ENCODE measurements at places on chromosomes 12 and 14.

- DNase-seq: no peak
Observed at GRCh38 chr12:1808798-1809480, 11.4 kb upstream of the LRTM2 start.

DNA sequence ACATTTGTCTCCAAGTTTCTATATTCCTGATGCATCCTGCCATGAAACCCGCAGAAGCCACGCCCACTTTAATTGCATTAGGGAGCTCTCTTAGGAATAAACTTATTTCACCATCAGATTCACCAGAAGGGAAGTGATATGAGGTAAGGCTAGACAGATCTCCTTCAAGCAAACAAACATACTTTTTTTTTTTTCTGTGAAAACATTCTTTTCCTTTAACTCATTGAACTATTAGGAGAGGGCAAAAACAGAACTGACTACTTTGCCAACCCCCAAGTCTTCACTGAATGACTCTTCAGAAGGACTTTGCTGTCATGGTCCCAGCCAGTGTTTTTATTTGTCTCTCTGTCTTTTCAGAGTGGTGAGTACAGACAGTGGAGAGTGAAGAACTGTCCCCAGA is 48.4 kb downstream of the GTF2A1 start:
- DNase-seq: no peak

DNA sequence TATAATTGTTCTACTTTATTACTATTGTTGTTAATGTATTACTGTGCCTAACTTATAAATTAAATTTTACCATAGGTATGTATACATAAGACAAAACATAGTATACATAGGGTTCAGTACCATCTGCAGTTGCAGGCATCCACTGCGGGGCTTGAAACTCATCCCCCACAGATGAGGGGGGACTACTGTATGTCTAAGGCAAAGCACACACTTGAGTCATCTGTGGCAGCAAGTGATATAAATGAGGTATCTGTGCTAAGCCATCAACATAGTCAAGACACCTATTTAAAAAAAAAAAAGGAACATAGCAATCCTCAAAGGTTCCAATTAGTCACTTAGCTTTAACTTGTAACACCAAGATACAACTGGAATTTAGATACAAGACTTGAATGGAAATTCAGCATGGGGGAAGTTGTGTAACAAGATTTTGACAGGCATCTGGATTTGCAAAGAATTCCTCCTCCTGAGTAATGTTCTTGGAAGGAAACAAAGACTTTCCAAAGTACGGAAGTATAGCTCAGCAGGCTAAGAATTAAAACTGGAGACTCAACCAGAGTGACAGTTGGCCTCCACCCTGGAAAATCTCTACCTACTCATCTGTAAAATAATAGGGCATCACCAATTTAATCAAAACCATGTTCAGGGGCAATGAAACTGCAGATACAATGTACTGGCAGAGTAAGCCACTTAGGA is 14.9 kb downstream of the DCAF5 start:
- no peak for DNase-seq

- DNase-seq: no peak
Observed at GRCh38 chr14:24880689-24881088, 169.3 kb downstream of the STXBP6 start.

GRCh38 chr12:54579258-54579657 is 9.2 kb downstream of the PPP1R1A start:
- DNase-seq: no peak

GRCh38 chr12:50101663-50102062 is 2.1 kb upstream of the GPD1 start:
- no peak for DNase-seq

DNA sequence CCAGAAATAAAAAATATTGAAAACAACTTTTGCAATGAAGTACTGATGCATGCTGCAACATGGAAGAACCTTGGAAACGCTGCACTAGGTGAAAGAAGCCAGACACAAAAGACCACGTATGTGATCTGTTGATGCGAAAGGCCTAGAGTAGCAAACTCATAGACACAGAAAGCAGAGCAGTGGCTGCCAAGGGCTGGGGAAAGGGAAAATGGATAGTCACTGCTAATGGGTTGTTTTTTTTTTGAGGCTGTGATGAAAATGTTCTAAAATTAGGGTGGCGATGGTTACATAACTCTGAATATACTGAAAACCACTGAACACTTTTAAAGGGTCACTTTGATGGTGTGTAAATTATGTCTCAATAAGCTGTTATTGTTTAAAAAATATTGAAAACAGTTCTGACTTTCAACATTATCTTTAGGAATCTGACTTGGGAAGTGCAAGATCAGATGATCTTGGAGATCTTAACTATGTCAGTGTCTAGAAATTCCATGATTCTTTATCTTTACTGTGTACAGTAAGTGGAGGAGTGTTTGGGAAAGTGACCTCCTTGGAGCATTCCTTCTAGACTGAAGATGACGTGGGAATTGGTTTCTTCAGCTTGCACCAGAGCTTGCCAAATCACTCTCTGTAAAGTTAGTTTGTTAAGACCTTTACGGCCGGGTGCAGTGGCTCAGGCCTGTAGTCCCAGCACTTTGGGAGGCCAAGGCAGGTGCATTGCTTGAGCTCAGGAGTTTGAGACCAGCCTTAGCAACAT is 12.4 kb downstream of the MLXIP start:
- DNase-seq: no peak

- DNase-seq: no peak
Observed at GRCh38 chr14:90535556-90536090, 138.8 kb downstream of the CALM1 start.

GRCh38 chr14:24042746-24043145 is 9.1 kb upstream of the CARMIL3 start:
- no peak for DNase-seq

DNA sequence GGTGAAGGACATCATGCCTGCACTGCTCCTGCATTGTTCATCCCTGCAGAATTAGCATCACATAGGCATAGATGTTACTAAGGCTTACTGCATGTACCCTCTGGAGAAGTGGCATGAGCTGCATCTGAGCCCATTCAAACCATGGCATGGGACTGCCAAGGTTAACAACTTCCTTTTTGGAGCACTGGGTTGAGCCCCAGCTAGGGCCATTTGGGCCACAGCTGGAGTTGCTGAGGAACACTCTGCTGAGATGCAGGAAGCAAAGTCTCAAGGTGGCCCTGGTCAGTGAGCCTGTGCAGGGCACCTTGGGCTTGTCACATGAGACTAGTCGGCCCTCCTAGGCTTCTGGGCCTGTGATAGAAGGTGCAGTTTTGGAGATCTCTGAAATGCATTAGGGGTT is 511.2 kb downstream of the C12orf50 start:
- DNase-seq: no peak

DNA sequence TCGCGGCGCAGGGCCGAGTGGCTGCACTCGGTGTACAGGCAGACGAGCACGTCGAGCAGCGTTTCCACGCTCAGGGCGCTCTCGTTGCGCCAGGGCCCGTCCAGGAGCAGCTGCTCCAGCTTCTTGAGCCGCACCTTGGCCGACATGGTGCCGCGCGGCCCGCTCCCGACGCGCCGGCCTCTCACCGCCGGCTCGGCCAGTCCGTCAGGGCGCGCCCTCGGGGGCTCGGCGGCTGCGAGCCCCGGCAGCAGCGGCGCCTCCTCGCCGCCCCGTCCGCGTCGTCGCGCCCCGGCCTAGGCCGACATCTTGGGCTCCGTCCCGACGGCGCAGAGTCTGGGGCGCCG is 349 bp downstream of the CDC42BPB start:
- no peak for DNase-seq

DNA sequence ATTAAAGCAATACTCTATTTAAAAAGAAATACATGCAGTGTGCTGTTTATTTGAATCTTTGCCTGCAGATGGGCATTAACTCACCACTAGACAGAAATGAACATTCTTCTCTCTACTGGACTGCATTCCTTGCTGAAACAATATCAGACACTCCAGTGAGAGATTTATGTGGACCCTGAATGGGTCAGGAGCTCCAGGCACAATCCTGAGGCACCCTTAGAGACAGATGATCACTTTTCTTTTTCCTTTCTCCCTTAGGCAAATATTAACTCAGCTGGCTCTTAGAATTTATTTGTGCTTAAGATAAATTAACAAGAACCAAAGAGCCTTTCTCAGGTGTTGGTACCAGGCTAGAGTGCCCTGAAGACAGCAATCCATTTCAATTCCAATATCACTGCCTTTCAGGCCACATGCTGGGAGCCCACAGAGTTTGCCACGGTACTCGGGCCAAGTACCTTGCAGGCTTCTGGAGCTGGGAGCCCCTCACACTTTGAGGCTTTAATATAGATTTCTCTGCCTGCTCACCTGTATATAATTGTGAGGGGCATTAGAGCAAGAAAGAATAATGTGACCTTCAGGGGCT is 173.0 kb downstream of the EMP1 start:
- DNase-seq: no peak

- no peak for DNase-seq
Observed at GRCh38 chr12:43763769-43764168, 5.0 kb downstream of the IRAK4 start.

GRCh38 chr12:127278351-127278750 is 988.6 kb upstream of the TMEM132C start:
- DNase-seq: no peak

GRCh38 chr14:73887694-73888459 is 1.2 kb downstream of the ZNF410 start:
- DNase-seq: no peak

DNA sequence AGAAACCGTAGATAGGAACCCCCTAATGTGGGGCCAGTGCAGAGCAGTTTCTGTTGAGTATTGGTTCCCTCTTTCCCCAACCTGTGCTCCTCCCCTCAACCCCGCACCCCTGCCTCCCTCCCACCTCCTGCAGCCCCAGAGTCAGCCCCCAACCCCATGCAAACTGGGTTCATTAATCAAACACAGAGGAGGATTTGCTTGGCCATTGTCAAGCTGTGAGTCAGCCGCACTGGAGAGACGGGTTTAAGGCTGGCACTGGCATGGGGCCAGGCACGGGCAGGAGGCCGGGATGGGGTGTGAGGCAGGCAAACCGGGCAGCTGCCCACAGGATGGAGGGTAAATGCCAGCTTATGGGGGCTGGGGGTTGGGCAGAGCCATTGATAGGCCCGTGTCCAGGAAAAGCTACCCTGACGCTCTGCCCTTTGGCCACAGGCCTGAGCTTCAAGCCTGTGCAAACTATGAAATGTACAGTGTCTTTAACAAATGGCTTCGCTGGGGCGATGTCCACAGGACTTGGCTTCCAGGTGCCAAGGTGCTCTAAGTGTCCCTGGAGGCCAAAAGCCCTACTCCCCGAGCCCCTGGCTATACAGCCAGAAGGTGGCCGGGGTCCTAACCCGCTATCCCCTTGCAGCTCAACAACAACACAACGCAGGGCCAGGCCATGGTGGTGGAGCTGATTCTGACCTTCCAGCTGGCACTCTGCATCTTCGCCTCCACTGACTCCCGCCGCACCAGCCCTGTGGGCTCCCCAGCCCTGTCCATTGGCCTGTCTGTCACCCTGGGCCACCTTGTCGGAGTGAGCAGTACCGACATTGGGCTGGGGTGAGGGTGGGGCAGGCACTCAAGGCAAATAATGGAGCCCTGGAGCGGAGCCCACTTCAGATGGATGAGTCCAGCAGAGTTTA is 1.4 kb downstream of the AQP5 start:
- no peak for DNase-seq

- DNase-seq: no peak
Observed at GRCh38 chr12:51904951-51905470, 2.3 kb upstream of the ACVRL1 start.

GRCh38 chr12:3300833-3301401 is 190.1 kb upstream of the PRMT8 start:
- no peak for DNase-seq

- DNase-seq: no peak
Observed at GRCh38 chr12:93126069-93126474, 197.0 kb upstream of the EEA1 start.

DNA sequence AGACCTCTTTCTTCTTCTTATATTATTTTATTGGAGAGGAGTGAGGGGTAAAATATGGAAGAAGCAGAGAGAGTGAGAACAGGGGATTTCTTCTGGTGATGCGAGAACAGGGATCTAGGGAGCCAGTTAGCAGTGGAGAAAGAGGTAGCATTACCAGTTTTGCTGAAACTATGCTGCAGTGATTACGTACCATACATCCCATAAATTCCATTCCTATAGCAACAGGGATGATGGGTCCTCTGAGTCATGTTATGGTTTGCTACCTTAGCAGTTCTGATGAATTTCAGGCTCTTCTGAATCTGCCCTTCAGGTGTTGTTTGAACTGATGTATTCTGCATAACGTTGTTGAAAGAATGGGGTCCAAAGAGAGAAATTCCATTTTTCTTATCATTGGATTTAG is 625.4 kb upstream of the LRFN5 start:
- DNase-seq: no peak

DNA sequence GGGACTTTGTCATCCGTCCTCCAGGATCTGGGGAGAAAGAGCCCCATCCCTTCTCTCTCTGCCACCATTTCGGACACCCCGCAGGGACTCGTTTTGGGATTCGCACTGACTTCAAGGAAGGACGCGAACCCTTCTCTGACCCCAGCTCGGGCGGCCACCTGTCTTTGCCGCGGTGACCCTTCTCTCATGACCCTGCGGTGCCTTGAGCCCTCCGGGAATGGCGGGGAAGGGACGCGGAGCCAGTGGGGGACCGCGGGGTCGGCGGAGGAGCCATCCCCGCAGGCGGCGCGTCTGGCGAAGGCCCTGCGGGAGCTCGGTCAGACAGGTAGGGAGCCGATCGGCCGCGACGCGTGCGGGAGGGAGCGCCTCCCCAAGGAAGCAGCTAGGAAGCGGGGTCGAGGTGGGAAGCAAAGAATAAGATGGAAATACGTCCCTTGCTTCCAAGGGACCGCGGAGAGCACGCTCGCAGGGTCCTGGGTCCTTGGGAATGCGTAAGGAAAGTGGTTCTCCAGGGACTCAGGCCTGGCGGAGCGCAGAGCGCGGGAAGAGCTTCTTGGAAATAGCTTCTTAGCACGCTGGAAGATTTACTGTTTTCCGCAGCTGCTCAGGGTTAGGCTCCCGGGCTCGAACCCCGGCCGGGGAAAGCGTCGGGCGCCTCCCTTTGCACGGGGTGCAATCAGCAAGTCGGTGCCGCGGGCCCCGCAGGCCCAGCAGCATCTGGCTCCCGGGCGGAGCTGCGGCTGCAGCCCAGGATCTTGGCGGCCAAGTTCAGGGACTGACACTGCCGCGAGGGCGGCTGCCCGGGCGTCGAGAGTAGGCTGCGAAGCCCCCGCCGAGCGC is 457 bp downstream of the SOCS2 start:
- no peak for DNase-seq

GRCh38 chr12:62783881-62784280 is 151.1 kb downstream of the PPM1H start:
- DNase-seq: no peak

GRCh38 chr12:79978692-79979091 is 43.8 kb upstream of the PPP1R12A start:
- no peak for DNase-seq

- no peak for DNase-seq
Observed at GRCh38 chr12:39277416-39277815, 165.5 kb downstream of the KIF21A start.
